Tongue (tissue), 3 donors: ENCODE measurements at places on chromosomes 11 and 22. TPM values are rescaled to one million over a fixed set of nuclear protein-coding genes. Genes with fewer than 3 reads are reported as not detected.

DNA sequence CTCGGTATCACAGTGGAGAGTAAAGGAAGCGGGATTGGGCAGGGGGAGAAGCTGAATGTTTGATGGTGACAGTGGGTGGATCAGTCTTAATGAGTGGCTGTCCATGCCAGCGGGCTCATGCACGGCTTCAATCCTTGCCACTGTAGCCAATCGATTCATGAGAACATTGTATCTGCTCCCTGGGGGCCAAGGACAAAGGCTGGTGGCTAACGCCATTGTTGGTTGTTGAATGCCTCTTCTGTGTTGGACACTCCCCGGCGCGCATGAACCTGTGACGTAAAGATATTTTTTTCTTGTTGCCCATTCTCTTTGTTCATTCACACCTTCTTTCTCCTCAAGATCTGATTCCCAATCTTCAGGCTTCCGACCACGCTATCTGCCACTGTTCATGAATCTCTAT, 20.9 kb upstream of the ATXN10 start:
- no peak for DNase-seq

DNA sequence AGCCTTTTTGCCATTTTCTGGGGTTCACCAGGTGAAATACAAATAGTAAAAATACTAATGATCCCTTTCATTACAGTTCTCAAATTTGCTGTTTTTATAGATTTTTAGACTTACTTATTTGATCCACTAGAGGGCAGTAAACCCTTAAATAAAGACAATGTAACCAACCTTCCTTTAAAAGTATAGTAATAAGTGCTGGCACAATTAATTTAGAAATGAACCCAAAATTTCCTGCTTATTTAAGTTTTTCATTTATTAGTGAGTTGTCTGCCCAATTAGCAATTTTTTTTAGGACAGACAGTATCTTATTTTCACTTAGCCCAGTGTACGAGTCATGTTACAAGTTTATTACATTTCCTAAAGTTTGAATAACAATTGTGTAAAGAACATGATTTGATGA, 4.7 kb downstream of the DDIAS start:
- DNase-seq = peak; percentile 42

GRCh38 chr11:64165481-64165841, 452 bp downstream of the MACROD1 start:
- DNase-seq = no peak

The EHF gene
- total RNA-seq = 105 TPM

The OSM gene
- total RNA-seq = not detected

The RTN4RL2 gene
- 0.21 TPM for total RNA-seq

DNA sequence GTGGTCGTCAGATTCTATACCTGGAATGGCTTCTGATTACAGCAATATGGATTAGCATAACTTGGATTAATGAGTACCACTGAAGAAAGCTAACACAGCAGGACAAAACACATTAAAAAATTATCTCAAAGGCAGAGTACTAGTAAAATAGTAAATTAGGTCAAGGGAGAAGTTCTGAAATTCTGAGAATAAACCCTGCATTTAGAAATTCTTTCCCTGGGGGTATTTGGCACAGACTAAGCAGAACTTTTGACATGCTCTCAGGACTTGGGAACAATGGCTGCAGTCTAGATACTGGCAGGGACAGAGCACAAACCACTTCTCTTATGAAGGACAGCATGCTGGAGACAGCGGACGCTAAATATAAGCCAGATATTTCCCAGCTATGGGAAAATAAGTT, 85.6 kb upstream of the GRIA4 start:
- DNase-seq = peak; percentile 20

- DNase-seq = no peak
Observed at GRCh38 chr11:67439321-67440228, 2.1 kb upstream of the PTPRCAP start.

DNA sequence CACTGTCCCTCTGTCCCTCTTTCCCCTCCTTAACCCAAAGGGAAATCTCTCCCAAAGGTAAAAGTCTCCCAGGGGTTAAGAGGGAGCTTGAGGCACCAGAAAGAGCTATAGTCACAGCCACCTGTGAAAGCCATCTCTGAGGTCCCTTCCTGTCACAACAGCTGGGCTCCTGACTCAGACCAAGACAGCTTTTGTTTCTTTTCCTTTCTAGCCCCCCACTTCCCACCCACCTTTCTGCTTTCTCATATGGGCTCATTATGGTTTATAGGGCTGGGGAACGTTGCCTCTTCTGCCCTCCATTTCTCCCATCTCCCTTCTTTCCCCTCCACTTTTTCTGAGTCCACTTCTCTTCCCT, 19.1 kb downstream of the MIF start:
- DNase-seq = peak; percentile 38

GRCh38 chr11:130677486-130678153, 229.2 kb downstream of the ADAMTS15 start:
- peak; percentile 62 for DNase-seq

DNA sequence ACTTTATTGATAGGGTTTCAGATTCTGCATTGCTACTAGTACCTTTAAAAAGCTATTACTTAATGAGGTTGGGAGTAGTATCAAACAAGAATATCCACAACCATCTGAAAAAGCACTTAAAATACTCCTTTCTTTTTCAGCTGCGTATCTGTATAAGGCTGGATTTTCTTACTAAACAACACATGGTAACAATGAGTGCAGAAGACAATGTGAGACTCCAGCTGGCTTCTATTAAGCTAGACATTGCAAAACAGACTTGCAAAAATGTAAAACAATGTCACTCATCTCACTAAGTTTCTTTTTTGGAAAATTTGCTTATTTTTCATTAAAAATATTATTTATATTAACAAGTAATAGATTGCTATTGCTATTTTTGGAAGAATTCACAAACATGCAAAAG, 132.6 kb downstream of the WNT11 start:
- DNase-seq = peak; percentile 75

GRCh38 chr11:124394408-124394807, 4.4 kb downstream of the OR8B3 start:
- DNase-seq = no peak

GRCh38 chr11:36631774-36632173, 33.7 kb upstream of the RAG2 start:
- DNase-seq = no peak

The CCDC87 gene
- total RNA-seq = 0.10 TPM

GRCh38 chr11:65112546-65113360, 1.1 kb downstream of the TM7SF2 start:
- peak; percentile 47 for DNase-seq

- no peak for DNase-seq
Observed at GRCh38 chr11:57370251-57370650, 10.7 kb downstream of the PRG3 start.

- no peak for DNase-seq
Observed at GRCh38 chr22:24502541-24502940, 7.4 kb downstream of the UPB1 start.

- DNase-seq = no peak
Observed at GRCh38 chr11:44775366-44775984, 48.7 kb downstream of the TSPAN18 start.

- DNase-seq = peak; percentile 24
Observed at GRCh38 chr11:15073361-15074205, at the start of gene CALCB. Gene CALCB, plus strand, starts transcription at chr11:15073593. Its CDS starts 1,126 bp downstream, at chr11:15074719.

DNA sequence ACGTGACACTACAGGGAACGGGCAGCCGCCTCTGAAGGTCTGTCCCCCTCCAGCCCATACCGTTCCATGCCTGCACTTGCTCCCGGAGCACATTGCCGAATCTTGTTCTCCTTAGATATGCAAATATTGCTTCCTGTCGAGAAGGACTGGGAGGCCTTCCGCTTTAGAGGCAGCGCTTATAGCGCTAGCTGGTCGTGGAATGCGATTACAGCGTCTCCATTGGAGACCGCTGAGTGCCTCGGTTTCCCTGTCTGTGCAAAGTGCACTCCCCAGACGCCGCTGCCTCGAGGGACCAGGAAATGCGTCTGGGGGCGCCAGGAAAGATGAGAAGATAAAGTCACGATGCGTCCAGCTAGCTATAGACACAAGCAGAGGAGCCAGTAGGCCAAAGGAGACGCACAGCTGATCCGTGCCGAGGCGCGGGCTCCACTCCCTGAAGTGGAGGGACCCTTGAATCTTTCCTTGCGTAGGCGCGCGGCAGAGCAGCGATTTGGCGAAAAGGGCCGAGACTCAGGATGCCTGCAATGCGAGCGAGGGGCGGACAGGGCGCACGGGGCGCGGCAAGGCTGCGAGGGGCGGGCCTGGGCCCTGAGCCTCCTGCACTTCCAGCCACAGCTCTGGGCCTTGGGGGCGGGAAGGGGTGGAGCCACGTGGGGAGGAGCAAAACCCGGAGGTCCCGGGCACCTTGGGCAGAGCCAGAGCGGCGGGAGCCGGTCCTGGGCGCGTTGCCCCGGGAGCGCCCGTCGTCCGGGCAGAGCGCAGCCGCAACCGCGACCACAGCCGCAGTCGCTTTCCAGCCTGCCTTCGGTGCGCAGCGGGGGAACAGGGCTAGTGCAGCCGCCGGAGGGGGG, at the start of gene RASSF10:
Gene RASSF10, plus strand, starts transcription at position 692 of the 851 bp plus-strand sequence. CDS start 261 bp downstream, outside the sequence.
- peak; percentile 84 for DNase-seq
